ENCODE measurements at places on chromosomes 7 and 10.

DNA sequence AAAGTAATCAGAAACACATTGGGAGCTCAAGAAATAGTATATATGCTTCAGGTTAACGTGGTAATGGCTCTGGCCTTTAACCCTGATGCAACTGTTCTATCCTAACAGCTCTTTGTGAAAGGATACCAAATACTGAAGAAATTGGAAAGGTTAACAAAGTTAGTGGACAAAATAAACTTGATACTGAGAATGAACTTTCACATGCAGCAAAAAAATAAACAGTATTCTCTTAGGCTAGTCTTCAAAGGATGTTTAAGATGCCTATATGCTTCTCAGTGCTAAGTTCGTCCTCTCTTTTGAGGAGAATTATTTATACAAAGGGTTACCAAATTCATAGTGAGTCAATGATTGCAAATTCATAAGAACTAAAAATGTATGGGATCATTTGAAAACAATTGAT lies 256.2 kb upstream of the FERD3L start:
- no peak for DNase-seq

DNA sequence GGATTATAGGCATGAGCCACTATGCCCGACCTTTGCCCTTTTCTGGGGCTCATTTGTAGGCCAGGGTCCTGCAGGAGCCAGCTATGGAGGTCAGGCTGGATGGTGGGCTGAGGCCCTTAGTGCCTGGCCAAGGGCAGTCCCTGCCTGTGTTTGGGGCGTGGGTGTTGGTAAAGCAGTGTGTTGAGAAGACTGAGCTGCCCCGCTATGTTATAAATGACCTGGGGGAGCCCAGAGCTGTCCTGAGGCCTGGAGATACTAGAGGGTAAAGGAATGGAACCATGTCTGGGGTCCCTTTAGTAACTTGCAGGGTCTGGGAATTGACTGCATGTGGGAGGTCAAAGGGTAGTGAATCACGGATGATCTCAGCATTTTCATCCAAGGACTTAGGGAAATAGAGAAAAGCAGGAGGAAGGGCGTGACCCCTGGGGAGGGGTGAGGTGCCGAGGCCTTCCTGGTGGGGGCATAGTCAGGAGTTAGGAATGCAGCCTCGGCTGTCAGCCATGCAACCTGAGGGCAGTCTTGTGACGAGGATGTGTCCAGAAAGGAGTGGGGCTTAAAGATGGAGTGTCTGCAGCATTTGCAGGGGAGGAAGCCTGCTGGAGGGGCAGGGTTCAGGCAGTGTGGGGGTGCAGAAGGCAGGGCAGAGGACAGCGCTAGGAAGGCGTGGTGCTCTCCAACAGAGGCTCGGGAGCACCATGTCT lies 31.5 kb downstream of the TMEM248 start:
- no peak for DNase-seq

GRCh38 chr10:101261702-101262101 lies 32.4 kb upstream of the LBX1 start:
- DNase-seq = no peak

- no peak for DNase-seq
These were observed 196.6 kb downstream of the BBS9 start for GRCh38 chr7:33325754-33326484.

DNA sequence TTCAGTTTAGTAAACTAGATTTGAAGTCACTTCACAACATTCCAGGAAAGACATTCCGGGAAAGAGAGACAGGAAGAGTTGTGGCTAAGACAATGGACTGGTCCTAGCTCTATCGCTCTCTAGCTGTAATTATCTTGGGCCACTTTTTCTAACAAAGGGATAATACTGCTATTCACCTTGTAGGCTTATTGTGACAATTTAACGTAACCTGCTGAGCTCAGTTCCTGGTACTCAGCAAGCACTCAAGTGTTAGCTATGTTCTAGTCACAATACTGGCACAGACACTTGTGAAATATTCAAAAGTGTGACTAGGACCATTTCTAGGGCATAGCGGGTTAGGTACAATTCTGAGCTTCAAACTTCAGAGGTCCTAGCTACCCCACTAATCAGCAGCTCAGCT lies 12.0 kb upstream of the NRCAM start:
- DNase-seq = no peak

GRCh38 chr10:49518982-49519578 lies 19.8 kb downstream of the ERCC6 start:
- DNase-seq = peak; percentile 13

GRCh38 chr10:38016354-38016753 lies 5.9 kb downstream of the ZNF33A start:
- DNase-seq = no peak

DNA sequence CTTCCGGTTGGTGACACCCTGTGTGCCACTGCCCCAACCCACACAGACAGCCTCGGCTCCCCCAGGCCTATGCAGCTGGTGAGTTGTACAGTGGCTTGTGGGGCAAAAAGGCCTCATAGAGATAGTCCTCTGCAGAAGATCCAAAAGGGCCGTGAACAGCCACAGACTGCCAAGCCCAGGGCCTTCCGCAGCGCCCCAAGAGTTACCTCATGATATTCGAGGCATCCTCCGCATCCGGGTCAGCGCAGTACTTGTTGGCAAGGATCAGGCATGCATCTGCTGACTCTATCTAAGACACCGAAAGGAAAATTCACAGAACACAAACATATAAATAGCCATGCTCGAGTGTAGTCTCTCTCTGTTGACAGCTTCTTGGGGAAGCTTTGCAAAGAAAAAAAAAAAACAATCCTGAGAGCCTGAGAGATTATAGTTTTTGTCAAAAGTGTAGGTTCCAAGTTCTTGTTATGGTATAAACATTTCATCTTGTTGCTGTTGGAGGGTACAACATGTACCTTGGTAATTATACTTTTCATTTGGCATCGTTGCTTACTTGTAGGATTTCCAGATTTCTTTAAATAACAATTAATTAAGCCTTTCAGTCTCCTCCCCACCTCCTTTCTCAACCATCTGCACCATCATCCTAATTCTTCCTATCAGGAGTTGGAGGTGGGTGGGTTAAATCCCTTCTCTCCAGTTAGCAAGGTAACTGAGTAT lies 553.0 kb downstream of the KCNMA1 start:
- no peak for DNase-seq

GRCh38 chr10:130352291-130352645 lies 216.1 kb downstream of the GLRX3 start:
- no peak for DNase-seq

DNA sequence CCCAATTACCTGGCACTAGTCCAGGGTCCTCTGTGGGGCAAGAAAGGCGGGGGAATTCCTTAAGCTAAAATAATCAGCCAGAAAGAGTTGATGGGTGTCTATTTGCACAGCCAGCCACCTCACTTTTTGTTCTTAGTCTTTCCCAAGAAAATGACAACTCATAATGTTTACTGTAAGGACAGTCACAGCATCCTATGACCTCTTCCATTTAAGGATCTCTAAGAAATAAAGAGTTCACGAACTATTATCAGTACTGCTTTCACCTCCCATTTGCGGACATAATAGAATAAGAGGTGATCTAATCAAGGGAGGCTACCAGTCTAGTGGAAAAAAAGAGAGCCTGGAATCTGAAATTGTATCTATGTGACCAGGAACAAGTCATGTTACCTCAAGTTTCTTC lies 72.4 kb upstream of the LRRC17 start:
- no peak for DNase-seq

DNA sequence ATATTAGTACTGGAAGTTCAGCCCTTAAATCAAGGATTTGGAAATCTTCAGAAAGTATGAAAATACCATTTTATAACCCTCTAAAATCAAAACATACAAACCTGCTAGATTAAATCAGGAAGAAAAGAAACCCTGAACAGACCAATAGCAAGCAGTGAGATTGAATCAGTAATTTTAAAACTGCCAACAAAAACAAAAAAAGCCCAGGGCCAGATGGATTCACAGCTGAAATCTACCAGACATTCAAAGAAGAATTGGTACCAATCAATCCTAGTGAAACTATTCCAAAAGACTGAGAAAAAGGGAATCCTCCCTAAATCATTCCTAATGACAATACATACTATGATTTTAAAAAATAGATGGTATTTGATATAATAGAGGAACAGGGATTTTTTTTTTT lies 70.1 kb downstream of the MCU start:
- DNase-seq = no peak

DNA sequence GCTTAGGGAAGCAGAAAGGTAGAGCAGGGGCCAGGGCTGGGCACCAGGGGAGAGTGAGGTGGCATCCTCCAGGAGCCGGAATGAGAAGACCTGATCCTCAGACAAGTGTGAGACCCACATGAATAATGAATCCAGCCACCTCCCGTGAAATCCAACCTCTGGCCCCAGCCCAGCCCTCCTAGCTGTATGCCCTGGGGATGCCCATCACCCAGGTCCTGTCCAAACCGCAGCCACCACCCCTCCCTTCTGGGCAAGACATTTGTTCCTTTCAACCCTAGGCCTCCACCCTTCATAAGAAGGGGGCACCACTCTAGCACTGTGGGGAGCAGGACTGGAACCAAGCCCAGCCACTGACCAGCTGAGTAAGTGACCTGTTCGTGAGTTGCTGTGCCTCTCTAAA lies 9.7 kb downstream of the PDZD7 start:
- DNase-seq = no peak

GRCh38 chr7:135716677-135717238 lies 11.2 kb downstream of the SLC13A4 start:
- no peak for DNase-seq

DNA sequence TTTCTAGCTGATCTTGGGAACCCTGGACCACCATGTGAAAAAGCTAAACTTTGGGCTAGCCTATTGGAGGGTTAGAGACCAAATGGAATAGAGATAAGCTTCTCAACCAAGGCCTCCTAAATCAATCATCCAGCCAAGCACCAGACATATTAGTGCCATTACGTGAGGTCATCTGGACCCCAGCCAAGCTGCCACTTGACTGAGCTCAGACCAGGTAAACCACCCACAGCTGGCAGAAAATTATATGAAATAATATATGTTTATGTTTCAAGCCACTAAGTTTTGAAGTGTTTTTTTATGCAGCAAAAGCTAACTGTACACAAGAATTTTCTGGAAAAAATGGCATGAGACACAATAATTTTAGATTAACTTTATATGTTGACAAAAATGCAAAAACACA lies 82.6 kb upstream of the PCGF5 start:
- DNase-seq = no peak

GRCh38 chr10:114548662-114549061 lies 109.4 kb downstream of the ABLIM1 start:
- DNase-seq = no peak

GRCh38 chr10:54866666-54867065 lies 65.6 kb upstream of the PCDH15 start:
- no peak for DNase-seq

- no peak for DNase-seq
These were observed 144.5 kb downstream of the ADCY1 start for GRCh38 chr7:45718464-45719330.

GRCh38 chr7:2508327-2509215 lies 11.0 kb upstream of the LFNG start:
- DNase-seq = no peak

- no peak for DNase-seq
These were observed 153.1 kb upstream of the SORCS1 start for GRCh38 chr10:107317592-107317991.

- DNase-seq = no peak
These were observed 461.1 kb upstream of the FOXK1 start for GRCh38 chr7:4221043-4221442.

DNA sequence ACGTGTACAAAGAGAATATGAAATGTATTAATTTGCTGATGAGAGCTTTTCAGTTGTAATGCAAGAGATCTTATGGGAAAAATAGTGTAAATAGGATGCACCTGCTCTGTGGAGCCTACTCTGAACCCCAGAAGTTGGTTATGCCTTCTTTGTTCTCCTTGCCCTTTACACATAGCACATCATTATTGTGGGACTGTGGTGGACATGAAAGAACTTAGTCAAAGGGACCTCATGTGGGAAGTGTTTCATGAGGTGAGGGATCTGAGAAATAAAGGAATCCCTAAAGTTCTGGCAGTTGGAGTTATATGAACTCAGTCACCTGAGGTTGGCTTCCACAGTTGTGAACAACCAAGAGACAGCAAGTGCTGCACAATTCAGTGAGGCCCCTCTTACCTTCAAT lies 66.1 kb downstream of the GRM8 start:
- no peak for DNase-seq

DNA sequence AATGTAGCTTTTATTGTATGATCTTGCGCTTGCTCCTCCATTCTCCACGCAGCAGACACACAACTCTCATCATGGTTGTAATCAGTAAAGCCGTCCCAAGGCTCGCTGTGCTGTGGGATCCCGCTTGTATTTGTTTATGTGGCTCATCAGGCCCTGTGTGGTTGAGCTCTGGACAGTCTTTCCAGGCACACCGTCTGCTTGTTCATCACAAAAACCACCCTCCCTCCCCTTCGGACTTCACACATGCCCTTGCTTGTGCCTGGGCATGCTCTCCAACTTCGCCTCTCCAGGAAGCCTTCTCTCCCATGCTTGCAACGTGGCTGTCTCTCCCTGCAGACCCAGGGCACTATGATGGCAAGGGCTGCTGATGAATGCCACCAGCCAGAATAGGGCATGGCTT lies 62.4 kb downstream of the HK1 start:
- no peak for DNase-seq

DNA sequence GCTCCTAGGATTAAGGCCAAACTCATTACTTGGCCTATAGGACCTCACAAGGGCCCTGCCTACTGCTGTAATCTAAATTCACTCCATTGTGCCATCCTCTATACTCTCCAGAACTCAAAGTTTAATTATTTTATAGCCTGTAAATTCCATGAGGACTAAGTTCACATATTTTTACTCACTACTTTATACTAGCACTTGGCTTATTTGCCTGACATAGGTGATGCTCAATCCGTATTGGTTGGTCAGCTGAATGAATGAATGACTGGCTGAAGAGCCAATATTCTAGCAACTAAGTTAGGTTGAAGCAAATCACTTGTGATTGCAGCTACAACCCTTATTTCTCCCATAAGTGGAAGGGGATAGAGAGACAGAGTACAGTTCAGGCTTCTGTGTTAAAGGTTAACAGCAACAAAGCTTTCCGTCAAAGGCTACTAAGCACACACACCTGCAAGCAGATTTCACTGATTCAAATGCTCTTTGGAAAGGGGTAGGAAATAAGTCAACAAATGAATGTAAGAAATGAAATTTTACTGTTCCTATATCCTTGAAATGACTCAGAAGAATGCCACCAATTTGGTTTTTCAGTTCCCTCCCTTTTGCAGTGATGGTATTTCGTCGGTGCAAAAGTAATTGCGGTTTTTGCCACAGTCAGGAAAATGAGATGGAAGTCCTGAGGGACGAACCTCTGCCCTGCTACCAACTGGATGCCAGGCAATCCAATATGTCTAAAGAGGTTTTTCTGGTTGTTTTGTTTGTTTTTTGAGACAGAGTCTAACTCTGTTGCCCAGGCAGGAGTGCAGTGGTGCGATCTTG lies 120.7 kb downstream of the COL28A1 start:
- no peak for DNase-seq

GRCh38 chr7:64611717-64612116 lies 48.8 kb upstream of the ZNF680 start:
- no peak for DNase-seq

- no peak for DNase-seq
These were observed 50.9 kb downstream of the INPP5A start for GRCh38 chr10:132588301-132589013.

DNA sequence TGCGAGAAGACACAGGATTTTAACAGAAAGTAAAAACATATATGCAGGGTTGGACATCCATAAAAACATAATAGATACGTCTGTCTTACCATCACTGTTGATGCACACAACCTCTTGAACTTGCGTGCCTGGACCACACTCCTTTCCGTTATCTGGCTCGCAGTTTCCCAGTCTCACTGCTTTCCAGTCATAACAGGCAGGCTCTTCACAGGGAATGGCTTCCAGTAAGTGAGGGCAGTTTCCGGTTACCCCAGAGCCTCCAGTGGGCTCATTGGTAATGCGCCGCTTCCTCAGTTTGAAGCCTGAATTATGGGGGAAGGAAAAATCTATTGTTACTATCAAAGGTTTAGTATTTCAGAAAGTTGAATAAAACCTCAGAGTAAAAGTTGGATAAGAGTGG lies 290.7 kb downstream of the THSD7A start:
- no peak for DNase-seq

Data from HuH-7.5 (cell line).